ENCODE measurements at places on chromosomes 13 and 19.

DNA sequence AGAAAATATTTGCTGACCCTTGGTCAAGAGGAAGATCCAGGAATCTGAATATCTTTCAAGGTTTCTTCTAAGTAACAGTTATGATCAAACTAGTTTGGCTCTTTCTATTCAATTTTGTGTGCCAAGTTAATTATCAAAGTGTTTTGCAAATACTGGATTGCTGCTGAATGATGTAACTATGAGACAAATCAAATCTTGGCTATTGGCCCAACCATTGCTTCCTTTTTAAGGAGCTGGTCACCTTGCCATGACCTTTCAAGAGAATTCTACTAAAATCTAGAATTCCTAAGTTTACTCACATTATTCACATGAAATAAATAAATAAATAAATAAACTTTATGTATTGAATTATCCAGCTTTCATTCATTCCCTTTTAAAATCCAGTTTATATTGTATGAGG, 371.8 kb downstream of the SLITRK6 start:
- no peak for DNase-seq

- no peak for DNase-seq
Observed at GRCh38 chr19:8396563-8397203, 6.5 kb downstream of the RAB11B start.

DNA sequence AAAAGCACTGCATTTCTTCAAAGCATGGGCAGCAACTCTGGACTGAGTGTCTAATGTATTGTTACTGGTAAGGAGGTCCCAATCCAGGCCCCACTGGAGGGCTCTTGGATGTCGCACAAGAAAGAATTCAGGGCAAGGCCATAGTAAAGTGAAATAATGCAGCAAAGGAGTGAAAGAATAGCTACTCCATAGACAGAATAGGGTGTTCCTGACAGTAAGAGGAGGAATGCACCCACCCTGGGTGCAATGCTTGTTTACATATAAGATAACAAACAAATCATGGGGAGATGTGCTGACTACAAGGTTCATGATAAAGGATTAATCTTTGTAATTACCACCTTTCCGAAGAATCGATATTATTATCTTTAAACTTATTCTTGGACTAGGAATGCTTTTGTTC, 58.8 kb upstream of the ABCC4 start:
- no peak for DNase-seq

- no peak for DNase-seq
Observed at GRCh38 chr19:56705939-56706338, 34.4 kb upstream of the ZNF835 start.

DNA sequence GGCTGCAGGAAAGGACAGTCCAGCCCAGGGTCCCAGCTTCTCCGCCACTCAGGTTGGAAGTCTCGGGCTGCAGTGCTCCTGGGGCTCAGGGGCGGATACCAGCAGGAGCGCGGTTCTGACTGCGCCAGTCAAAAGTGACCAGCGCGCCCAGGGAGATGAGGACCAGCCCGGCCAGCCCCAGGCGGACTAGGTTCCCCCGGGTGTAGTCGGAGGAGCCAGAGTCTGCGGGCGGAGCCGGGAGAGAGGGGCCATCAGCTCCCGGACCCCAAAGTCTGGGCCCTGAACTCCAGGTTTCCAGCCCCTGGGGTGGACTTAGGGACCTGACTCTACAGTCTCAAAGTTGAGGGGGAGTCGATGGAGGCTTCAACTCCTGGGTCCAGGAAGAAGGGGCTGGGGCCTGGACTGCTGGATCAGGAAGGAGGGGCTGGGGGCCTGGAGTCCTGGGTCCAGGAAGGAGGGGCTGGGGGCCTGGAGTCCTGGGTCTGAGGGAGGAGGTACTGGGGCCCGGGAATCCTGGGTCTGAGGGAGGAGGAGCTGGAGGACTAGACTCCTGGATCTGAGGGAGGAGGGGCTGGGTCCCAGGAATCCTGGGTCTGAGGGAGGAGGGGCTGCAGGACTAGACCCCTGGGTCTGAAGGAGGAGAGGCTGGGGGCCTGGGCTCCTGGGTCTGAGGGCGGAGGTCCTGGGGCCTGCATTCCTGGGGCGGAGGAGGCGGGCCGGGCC, 5.3 kb downstream of the OSCAR start:
- DNase-seq, result no peak

DNA sequence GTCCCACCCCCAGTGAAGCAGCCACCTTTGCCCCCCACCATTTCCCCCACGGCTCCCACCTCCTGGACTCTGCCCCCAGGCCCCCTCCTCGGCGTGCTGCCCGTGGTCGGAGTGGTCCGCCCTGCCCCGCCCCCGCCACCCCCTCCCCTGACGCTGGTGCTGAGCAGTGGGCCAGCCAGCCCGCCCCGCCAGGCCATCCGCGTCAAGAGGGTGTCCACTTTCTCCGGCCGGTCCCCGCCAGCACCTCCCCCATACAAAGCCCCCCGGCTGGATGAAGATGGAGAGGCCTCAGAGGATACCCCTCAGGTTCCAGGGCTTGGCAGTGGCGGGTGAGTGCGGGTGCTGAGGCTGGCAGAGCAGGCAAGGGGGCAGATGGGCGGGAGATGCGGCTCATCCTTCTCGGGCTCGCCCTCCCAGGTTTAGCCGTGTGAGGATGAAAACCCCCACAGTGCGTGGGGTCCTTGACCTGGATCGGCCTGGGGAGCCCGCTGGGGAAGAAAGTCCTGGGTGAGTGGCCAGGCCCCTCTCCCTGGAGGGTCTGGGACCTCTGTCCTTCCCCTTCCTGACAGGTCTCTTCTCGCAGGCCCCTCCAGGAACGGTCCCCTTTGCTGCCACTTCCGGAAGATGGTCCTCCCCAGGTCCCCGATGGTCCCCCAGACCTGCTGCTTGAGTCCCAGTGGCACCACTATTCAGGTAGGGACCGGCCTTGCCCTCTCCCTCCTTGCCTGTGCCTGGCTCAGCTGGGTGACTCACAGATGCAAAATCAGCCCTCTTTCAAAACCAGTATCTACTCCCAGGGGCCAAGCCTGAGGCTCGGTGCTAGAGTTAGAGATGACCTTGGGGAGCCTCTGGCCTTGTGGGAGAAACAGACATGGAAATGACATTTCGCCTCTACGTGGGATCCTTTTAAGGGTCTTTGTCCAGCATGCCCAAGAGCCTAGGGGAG, 8.8 kb downstream of the IGFLR1 start:
- no peak for DNase-seq

DNA sequence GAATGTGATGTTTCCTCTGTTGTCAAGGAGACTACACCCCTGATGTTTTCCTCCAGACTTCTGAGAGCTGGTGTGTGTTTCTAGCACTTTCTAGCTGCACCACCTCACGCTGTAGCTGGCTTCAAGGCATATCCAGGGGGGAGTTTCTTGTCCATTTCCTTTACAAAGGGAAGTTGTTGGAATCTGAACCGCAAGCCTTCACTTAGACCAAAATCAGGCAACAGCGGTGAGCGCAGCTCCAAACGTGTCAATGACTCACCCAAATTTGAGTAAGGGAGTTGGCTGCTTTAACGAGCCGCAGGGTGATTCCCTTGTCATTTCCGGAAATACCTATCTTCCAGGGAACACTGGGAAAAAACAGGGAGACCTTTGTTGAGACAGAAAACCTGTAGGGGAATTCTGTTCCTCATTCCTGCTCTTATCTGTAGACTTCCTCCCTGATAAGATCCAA, 2.5 kb downstream of the LDLR start:
- DNase-seq, result no peak

GRCh38 chr19:53991224-53992113, at the start of gene CACNG6:
Gene CACNG6, plus strand, starts transcription at chr19:53991637. Its CDS starts 1,241 bp downstream, at chr19:53992878.
- no peak for DNase-seq

GRCh38 chr13:42466123-42466522, 107.8 kb upstream of the TNFSF11 start:
- no peak for DNase-seq

Measured in NCI-H2081 treated with DMSO at 0.1 percent for 48 hours (cell line).